ENCODE measurements at places on chromosomes 2 and 18.

GRCh38 chr2:2567776-2568175 is 236.7 kb upstream of the MYT1L start:
- DNase-seq = no peak

DNA sequence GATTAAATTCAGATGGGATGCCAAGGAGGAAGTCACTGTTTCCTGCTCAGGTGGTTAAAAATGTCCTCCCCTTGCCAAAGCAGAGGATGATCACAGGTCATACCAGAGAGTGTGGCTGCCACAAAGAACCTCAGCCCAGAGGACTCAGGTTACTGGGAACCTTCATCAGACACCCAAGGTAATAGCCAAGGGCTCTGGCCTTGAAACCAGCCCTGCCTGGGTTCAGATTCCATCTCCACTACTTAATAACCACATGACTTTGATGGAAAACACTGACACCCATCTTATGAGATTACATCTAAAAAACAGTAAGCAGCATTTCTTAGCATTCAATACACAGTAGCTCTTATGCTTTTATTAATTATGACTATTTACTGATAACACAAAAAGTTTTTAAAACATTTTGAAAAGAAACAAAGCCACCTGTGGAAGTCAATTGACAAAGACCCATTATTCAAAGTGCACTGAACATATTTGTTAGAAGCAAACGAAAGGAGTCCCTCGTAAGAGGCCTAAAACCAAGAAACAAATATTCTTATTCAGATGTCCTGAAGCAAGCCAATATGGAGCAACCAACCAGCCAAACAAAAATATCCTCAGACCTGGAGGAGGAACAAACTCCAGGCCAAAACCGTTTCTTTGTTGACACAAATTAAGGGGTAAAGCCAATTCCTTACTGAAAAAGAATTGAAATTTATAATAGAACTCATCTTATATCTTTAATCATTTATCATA is 241.5 kb downstream of the RNF152 start:
- DNase-seq = no peak

DNA sequence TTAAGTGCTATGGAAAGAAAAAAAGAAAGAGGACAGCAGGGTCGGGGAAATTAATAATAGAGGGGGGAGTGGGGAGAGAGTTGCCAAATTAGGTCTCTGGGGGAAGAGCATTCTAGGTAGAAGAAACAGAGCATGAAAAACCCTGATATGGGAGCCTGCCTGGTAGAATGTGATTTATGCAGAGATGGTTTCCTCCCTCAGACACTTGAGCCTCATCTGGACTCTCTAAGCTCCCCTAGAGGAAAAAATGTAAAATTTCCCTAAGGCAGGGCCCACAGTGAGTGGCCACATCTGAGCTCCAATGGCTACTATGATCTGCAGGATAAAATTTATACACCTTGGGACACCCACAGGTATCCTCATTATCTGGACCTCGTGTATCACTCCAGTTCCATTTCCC is 20.6 kb upstream of the EPAS1 start:
- DNase-seq = no peak

- no peak for DNase-seq
Observed at GRCh38 chr18:8830067-8831060, 125.0 kb downstream of the MTCL1 start.

GRCh38 chr2:203579730-203580129 is 44.6 kb upstream of the RAPH1 start:
- no peak for DNase-seq

DNA sequence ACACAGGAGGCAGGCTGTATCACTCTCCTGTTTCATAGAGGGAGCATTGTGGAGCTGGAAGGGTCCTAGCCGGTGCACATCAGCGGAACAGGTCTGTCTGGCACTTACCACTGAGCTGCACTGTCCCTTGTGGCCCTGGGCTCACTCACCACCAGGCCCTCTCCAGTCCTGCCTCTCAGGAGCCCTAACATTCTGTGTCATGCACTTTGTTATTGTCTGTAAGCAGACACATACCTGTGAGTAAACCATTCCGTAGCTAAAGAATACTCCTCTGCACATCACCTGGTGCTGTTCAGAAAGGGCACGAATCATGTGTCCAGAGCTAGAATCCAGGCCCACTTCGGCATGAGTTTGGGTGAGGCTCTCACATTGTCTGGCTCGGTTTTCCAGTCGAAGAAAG is 93.6 kb downstream of the CRIM1 start:
- DNase-seq = no peak

DNA sequence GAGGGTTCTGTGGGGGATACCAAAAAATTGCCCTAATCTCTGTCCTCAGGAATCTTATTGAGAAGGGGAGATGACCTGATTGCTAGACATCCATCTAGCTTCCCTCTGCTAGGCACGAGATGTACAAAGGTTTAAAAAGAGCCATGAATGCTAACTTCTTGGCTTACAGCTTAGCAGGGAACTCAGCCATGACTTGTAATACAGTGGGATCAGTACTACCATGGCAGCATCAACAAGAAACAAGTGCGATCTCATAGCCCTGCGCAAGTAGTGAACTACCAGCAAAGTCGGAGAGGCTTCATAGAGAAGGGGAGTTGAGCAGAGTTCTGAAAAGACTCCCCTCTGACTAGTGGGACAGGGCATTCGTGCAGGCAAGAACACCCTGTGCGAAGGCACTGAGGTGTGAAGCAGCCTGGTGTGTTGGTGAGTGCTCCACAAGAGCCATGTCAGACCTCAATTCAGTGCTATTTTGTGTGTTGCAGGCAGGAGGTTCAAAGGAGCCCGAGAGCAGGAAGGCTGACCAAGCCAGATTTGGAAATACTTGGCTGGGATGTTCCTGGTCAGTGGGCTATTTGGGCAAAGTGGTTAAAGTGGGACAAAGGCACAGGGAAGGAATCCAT is 130.0 kb downstream of the FMNL2 start:
- DNase-seq = no peak

GRCh38 chr18:35348001-35348400 is 3.8 kb upstream of the ZNF24 start:
- no peak for DNase-seq

GRCh38 chr2:71101656-71102055 is 28.4 kb downstream of the MCEE start:
- no peak for DNase-seq

- no peak for DNase-seq
Observed at GRCh38 chr2:241834527-241835210, 24.0 kb downstream of the PDCD1 start.

DNA sequence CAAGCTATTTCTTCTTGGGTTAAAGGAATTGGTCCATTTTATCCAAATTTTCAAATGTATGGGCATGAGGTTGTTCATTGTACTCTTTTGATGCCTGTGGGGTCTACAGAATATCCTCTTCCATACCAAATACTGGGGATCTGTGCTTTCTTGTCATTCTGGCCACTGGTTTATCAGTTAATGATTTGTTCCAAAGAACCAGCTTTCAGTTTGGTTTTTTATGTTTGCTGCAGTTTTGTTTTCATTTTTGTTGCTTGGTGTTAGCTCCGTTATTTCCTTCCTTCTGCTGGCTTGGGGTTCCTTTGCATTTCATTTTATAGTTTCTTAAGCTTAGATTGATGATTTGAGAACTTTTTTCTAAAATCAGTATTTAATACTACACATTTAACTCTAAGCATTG is 45.5 kb downstream of the SLC66A2 start:
- DNase-seq = no peak

GRCh38 chr2:20884829-20885228 is 61.9 kb upstream of the LDAH start:
- DNase-seq = no peak

- peak; percentile 85 for DNase-seq
Observed at GRCh38 chr18:596288-596881, 403 bp upstream of the CLUL1 start.

DNA sequence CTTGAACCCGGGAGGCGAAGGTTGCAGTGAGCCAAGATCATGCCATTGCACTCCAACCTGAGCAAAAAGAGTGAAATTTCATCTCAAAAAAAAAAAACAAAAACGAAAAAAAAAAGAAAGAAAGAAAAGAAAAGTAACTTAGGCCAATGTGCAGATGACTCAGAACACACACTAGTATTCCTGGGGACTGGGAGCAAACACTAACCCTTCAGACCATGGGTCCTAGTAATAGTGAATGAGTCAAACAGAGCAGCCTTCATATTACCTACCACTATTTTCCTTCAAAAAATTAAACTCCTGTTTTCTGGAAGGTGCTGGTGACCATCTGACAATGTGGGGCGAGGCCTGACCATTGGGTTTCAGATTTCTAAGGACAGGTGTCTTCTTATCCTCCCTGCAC is 253.4 kb downstream of the PIEZO2 start:
- no peak for DNase-seq

- no peak for DNase-seq
Observed at GRCh38 chr18:13451661-13452387, 233.3 kb downstream of the LDLRAD4 start.

GRCh38 chr18:23784832-23785245 is 95.6 kb downstream of the LAMA3 start:
- DNase-seq = no peak

- peak; percentile 81 for DNase-seq
Observed at GRCh38 chr2:70871398-70872211, 36.0 kb upstream of the CD207 start.

GRCh38 chr2:44549099-44549471 is 187.3 kb downstream of the CAMKMT start:
- no peak for DNase-seq

DNA sequence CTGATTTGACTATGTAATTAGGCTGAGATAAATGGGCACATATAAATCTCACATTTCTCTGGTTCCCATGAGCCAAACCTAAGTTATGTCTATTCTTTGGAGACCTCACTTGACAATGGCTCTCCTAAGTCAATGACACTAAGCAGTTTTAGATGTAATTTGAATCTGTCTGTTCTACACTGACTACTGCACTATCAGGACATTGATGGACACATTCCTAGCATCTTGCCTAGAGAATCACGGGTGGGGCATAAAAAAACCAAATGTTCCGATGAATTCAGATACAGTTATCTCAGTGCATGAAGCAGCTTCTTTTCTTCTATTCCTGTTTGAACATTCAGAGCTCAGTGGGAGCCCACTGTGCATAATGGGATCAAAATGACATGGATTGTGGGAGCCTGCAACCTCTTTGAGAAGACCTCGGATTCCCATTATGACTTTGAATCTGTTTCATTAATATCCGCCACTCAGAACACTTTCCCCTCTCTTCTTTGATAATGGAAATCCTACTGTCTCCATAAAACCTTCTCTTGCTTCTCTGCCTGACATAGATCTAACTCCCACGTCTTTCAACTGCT is 110.8 kb downstream of the FSHR start:
- no peak for DNase-seq

GRCh38 chr2:198214114-198214596 is 409.8 kb downstream of the PLCL1 start:
- DNase-seq = no peak

DNA sequence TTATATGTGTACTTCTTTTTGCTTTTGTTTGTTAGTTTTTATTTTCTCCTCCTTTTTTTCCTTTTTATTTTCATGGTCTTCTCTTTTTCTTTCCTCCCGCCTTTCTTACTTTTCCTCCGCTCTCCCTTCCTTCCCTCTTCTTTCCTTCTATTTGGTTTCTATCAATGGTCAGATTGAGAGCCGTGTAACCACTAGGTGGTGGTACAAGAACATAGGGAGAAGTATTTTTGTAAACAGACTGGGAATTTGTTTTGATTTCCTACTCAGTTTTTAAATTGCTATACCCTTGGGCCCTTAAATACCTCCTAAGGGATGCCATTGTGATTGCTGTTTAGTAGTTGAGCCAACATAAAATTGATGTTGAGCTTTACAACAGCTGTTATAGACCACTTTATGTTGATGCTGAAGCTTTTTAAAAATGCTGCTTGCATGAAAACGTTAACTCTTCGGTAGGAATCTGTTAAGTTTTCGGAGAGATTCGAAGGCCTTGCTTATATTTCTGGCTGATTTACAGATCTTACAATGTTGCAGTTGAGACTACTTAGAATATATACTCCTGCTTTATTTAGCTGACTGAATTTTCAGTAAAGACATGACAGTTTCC is 124.2 kb downstream of the UBE2E3 start:
- peak; percentile 60 for DNase-seq
